Stimulated activated CD8-positive, alpha-beta memory T cell treated with anti-CD3 and anti-CD28 coated beads, Interleukin-15, amount 100 ng/mL, for 24 hours (primary cell): ENCODE measurements at places on chromosomes 2 and 18.

GRCh38 chr2:217986256-217986961, 16.4 kb downstream of the TNS1 start:
- no peak for DNase-seq

GRCh38 chr2:85959185-85959584, 70.4 kb upstream of the ST3GAL5 start:
- no peak for DNase-seq

DNA sequence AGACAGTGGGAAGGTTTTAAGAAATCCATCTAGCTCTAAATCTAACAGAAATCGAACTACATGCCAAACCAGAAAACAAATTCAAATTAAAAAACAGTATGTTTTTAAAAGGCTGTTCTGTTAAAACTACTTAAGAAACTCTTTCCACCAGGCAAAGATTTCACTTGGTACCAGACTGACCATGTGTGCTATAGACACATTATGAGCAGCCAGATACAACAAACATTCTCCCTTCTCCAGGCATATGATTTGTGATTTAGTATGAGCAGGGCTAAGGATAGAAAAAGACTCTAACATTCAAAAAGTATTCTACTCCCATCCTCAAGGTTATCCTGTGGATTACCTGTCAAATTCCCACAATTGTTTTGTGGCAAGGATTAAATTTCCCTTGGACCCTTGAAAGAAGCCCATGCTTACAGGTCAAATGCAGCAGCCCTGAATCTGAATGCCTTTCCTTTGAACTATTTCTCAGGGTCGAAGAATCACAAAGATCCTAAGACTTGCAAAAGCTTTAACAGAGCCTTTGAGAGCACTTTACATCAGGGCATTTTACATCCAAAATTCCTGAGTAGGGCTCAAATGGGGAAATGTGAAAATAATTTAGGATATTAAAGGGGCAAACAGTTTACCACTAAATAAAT, 42.5 kb upstream of the TTC32 start:
- no peak for DNase-seq

- DNase-seq: peak; percentile 75
Measured at GRCh38 chr18:712401-713134, at the start of gene ENOSF1. TSS of gene ENOSF1 (minus strand) at chr18:712630. CDS start at chr18:712587, 43 bp downstream.

DNA sequence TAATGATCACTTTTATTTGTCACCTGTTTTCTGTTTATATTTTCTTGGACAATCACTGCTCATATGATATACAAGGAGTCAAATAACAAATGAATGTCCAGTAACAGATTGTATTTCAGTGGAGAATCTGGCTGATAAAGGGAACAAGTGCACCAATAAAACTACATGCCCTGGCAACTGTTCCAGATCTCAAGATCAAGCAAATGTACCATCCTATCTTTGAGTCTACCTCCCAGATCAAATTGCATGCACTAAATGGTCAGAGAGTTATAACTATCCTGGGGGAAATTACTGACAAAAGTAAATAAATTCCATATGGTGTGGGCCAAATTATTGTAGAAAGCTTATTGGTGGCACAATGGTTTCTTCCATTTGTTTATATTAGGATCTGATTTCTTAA, 452.8 kb downstream of the MBD2 start:
- DNase-seq: no peak

- DNase-seq: no peak
Measured at GRCh38 chr2:166013878-166014277, 60.3 kb upstream of the TTC21B start.

- no peak for DNase-seq
Measured at GRCh38 chr2:210376694-210377093, 61.7 kb upstream of the MYL1 start.

DNA sequence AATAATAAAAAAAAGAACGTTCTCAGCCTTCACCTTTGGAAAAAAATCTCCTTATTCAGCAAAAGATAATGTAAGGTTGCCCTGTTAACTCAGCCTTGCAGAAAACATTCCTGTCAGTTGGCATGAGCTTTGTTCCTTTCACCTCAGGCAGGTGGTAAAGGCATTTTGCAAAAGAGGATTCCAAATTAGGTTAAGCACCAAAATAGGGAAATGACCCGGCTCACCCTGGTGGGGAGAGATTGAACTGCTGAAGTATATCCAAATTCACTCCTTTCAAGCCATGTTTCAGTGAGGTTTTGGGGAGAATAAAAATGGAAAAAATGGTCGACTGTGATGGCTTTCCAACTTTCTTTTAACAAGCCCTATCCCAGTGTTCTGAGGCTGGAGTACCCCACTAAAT, 1988.8 kb upstream of the PIK3C3 start:
- DNase-seq: no peak

GRCh38 chr18:54859667-54860421, 31.6 kb downstream of the RAB27B start:
- no peak for DNase-seq

- no peak for DNase-seq
Measured at GRCh38 chr2:85791704-85792565, 38.1 kb downstream of the ATOH8 start.

GRCh38 chr2:184367211-184367610, 231.1 kb upstream of the ZNF804A start:
- no peak for DNase-seq

DNA sequence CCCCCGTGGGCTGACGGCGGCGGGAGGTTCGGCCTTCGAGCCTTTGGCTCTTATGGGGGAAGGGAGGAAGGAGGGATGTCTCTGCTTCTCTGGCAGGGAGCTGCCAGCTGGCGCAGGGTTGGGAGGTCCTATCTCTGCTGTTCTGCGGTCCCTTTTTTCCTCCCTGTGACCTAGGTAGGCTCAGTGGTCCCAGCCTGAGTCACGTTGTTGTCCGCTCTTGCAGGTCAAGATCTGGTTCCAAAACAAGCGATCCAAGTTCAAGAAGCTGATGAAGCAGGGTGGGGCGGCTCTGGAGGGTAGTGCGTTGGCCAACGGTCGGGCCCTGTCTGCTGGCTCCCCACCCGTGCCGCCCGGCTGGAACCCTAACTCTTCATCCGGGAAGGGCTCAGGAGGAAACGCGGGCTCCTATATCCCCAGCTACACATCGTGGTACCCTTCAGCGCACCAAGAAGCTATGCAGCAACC, 2.5 kb downstream of the DLX1 start:
- DNase-seq: no peak

GRCh38 chr2:173286153-173286809, 68.4 kb upstream of the CDCA7 start:
- no peak for DNase-seq

- no peak for DNase-seq
Measured at GRCh38 chr2:150811259-150811855, 323.9 kb upstream of the RND3 start.

GRCh38 chr18:31750273-31750672, 10.4 kb downstream of the SLC25A52 start:
- no peak for DNase-seq

- no peak for DNase-seq
Measured at GRCh38 chr2:177329064-177329463, 63.5 kb upstream of the AGPS start.

- DNase-seq: no peak
Measured at GRCh38 chr2:181106789-181107627, 126.6 kb downstream of the UBE2E3 start.

- no peak for DNase-seq
Measured at GRCh38 chr2:46827274-46828134, 88.1 kb downstream of the MCFD2 start.

DNA sequence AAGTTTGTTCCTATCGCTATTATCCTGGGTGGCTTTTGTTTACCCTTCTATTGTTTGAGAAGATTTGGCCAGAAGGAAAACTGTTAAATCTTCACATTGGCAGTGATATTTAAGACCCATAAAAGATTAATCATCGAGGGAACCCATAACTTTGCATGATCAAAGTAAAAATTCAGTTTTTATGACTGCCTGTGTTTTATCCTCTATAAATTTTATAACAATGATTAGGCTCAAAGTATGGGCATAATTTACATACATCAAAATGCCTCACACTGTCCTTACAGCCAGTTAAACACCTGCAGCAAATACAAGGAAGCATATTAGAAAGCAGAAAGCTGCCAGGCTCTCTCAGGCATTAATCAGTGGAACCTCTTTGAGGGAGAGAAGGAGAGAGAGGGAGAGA, 289.1 kb downstream of the ICOS start:
- DNase-seq: no peak

- no peak for DNase-seq
Measured at GRCh38 chr2:232888839-232889529, 18.9 kb downstream of the SNORC start.

- no peak for DNase-seq
Measured at GRCh38 chr2:206642075-206643025, at the start of gene FAM237A. TSS of gene FAM237A (plus strand) at chr2:206642487. CDS start at chr2:206644237, 1,750 bp downstream.

DNA sequence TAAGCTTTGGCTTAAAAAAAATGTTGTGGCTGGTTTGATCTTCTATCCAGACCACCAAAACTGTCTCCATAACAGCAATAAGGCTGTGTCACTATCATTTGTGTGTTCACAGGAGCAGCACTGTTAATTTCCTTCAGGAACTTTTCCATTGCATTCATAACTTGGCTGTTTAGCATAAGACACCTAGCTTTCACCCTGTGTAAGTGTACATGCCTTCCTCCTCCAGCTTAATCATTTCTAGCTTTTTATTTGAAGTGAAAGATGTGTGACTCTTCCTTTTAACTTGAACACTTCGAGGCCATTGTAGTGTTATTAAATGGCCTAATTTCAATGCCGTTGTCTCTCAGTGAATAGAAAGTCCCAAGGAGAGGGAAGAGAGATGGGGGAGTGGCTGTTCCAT, 352.9 kb upstream of the VWC2L start:
- no peak for DNase-seq

DNA sequence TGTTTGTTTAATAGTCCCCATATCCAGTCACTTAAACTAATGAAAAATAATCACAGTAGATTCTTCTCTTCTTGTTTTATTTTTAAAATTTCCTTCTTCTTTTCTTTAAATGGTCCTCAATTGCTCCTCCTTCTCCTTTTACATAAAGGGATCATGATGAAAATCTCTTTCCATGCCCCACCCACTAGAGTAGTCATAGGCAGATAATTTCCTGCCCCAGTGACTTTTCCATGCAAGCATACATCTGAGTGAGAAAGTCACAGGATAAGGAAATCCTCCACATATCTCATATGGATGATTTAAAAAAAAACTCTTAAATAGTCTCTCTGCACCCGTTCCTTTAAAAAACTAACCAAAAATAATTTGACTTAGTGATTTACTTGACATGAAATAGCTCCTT, 552.3 kb upstream of the SETBP1 start:
- DNase-seq: no peak

DNA sequence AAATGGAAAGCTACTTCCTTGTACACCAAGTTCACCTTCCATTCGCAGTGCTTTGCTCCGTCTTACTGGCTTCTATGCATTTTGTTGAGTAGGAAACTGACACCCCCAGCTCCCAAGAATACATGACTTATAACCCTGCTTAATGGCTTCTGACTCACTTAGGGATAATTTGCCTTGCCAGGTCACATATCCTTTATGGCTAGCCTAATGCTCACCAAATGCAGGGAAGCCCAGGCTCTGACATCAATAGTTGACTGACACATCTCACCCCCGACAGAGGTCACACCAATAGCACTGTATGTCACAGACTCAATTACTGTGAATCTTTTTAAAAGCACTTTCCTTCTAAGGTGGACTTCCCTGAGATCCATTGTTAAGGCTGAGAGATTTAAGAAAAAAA, 147.2 kb downstream of the DTNA start:
- no peak for DNase-seq

GRCh38 chr2:26623541-26624495, 17.3 kb downstream of the CIB4 start:
- DNase-seq: no peak

DNA sequence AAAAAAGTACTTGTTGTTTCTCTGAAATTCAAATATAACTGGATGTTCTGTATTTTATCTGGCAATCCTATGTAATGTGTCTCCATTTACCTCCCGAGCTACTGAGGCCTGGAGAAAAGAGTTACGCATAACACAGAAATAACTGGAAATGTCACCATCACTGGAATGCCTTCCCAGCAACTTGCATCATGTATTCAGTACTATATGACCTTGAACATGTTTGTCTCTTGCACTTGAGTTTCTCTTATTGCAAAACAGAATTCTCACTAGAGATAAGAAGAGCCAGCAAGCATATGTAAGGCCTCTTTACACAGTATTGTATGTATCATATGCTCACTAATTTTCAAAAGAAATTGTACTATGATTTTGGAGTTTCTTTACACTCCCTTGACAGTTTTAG, 99.6 kb upstream of the CTAGE1 start:
- DNase-seq: no peak

- DNase-seq: no peak
Measured at GRCh38 chr18:28781616-28782362, 604.9 kb upstream of the CDH2 start.

GRCh38 chr2:237434866-237435311, 20.9 kb upstream of the COL6A3 start:
- no peak for DNase-seq

DNA sequence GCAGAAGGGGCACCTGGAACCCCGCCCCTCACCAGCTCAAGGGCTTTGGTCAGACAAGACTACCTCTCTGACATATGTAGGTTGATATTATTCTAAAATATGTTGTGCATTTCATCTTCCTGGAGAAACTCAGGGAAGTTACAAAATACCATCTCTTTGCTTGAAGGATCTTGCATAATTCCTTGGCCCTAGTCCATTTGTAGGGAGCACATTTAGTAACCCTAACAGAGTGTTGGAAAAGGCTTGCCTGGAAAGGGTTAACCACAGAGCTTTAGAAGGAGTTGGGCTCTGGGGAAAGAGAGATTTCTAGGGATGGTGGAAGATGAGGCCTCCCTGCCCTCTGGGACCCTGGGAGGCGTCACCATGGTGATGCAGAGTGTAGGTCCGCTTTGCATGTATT, 143.0 kb upstream of the SLC1A4 start:
- no peak for DNase-seq

- DNase-seq: no peak
Measured at GRCh38 chr2:95332036-95332435, 34.9 kb downstream of the KCNIP3 start.

GRCh38 chr18:80009661-80010550, 21.5 kb upstream of the TXNL4A start:
- DNase-seq: no peak

GRCh38 chr2:72883356-72883962, 3.7 kb upstream of the SPR start:
- DNase-seq: no peak

DNA sequence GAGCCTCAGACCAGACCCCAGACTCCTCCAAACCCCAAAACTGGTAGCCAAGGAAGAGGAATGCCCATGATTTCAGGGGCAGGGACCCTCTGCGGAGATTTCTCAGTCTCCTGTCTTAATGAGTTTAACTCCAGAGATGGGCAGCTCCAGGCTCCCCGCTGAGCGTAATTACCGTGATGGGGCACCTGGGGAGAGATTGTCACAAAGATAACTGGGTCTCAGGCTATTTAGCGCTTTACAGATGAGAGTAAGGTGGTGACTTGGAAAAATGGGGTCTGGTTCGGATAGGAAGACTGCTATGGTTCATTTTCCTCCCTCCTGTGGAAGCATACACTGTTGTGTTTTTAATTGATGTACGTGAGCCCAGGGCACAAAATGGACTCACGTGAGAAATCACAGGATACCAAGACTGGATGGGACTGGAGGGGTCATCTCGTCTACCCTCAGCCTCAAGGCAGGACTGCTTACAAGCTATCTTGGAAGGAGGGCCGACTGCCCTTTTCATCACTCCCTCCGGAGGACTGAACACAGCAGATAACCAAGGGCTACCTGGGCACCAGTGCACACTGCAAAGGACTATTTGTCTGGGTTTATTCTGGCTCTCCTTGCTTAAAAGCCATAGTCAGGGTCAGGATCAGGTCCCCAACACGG, 427.8 kb downstream of the ZNF521 start:
- DNase-seq: no peak
